EL (cell line): ENCODE measurements at places on chromosomes 7 and 10.

DNA sequence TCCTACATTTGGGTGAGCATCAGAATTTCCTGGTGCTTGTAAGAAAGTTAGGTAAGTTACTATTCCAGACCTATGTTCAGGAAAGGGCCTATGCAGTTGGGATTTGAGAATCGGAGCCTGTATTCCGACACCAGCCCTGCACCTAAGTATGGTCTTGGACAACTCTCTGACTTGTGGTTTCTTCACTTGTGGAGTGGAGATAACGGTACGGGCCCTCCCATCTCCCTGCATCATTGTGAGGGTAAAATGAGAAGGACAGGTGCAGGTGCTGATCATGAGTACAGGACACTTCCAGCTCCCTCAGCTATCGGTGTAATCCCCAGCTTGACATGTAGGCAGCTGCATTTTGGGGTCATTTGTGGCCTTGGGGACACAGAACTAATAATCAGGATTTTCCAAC lies 138.3 kb upstream of the NAMPT start:
- no peak for DNase-seq

- peak; percentile 98 for DNase-seq
Measured at GRCh38 chr10:44860811-44861736, 50.1 kb upstream of the TMEM72 start.

DNA sequence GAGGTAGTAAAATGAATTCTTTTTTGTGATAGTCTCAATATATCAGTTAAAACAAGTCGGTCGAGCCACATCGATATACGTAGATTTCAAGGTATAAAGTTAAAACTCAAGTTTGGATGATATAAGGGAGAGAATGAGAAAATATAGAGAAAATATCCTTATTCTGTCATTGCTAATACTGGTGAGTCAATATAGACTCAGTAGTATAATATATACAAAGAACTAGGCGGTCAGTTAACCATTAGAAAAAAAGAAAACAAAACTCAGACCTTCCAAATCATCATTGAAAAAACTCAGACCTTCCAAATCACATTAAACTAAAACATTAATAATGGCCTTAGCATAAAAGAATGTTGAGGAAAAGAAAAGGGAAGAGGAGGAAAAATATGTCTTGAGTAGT lies 817.1 kb upstream of the IGFBP3 start:
- no peak for DNase-seq

GRCh38 chr7:136086712-136087111 lies 109.6 kb upstream of the MTPN start:
- peak; percentile 81 for DNase-seq

DNA sequence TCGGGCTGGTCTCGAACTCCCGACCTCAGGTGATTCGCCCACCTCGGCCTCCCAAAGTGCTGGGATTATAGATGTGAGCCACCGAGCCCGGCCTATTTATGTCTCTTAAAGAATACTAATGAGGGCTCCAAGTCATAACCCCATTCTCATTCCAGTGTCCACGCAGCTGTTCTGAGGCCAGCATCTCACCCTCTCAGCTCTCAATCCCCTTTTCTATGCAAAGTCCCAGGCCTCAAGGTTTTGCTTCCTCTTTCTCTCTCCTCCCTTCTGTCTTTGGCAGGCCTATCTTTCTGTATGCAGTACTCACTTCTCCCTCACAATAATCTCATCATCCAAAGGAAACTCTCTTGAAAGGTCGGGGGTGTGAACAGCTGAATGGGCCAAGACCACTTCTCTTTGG lies 28.0 kb upstream of the VSIR start:
- no peak for DNase-seq

DNA sequence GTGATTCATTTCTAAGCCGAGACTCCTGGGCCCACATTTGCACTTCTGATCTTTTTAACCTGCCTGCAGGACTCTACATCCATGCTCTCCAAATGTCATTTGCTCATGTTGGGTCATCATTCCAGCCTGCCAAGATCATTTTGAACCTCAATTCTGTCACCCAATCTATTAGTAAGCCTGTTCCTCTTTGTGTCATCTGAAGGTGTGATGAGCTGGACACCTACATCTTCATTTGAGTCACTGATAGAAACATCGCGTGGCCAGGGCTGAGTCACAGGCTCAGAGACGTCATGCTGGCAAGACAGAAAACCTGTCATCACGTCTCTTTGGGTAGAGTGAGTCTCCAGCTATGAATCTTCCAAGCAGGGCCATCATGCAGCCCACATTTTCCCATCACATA lies 65.3 kb upstream of the SLF2 start:
- peak; percentile 33 for DNase-seq

GRCh38 chr10:121497513-121498470 lies 100.5 kb downstream of the FGFR2 start:
- DNase-seq: no peak
